ENCODE measurements at places on chromosomes 1 and 21.

DNA sequence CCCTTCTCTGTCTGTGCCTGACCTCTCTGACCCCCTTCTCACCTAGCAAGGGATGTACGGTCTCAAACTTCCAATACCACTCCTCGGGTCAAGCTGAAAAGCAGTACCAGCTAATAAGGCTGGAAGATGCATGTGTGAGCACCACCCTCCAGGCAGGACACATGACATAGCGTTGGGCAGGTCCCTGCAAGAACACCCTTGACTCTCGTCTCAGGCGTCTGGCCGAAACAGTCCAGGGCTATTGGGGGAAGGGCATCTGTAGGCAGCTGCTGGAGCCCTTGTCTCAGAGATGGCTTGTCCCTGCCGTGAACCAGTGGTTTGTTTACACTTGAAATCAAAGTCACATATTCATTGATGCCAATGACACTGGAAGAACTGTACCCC lies 56.5 kb downstream of the CD46 start:
- peak; percentile 18 for DNase-seq

- DNase-seq: no peak
Measured at GRCh38 chr1:164343189-164343588, 215.8 kb upstream of the PBX1 start.

- DNase-seq: no peak
Measured at GRCh38 chr1:202953392-202953791, 4.7 kb downstream of the ADIPOR1 start.

- DNase-seq: no peak
Measured at GRCh38 chr1:180773210-180773865, 139.4 kb upstream of the KIAA1614 start.

DNA sequence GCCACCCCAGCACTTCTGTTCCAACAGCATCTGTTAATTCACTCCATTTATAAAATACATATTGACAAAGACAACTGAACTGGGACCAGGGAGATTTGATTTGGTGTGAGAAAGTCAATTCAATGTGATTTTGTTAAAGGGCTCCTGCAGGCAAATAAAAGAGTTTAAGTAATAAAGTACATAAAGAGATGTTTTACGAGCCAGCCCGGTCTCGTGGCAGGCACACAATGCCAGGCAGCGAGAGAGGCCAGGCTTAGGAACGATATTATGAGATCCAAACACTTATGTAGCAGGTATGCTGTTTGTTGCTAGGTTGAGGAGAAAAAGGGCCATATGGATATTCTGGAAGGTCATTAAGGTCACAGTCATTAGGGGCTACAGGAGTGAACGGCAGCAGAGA lies 227.1 kb downstream of the KCTD3 start:
- no peak for DNase-seq

Measured in NCI-H1105 (cell line).